ENCODE measurements at places on chromosomes 5 and 9. TPM values are rescaled to one million over a fixed set of nuclear protein-coding genes. Genes with fewer than 3 reads are reported as not detected.

Gene HMHB1
- not detected for total RNA-seq

- no peak for DNase-seq
These were observed 51.1 kb upstream of the CDKN2AIPNL start for GRCh38 chr5:134462761-134463160.

DNA sequence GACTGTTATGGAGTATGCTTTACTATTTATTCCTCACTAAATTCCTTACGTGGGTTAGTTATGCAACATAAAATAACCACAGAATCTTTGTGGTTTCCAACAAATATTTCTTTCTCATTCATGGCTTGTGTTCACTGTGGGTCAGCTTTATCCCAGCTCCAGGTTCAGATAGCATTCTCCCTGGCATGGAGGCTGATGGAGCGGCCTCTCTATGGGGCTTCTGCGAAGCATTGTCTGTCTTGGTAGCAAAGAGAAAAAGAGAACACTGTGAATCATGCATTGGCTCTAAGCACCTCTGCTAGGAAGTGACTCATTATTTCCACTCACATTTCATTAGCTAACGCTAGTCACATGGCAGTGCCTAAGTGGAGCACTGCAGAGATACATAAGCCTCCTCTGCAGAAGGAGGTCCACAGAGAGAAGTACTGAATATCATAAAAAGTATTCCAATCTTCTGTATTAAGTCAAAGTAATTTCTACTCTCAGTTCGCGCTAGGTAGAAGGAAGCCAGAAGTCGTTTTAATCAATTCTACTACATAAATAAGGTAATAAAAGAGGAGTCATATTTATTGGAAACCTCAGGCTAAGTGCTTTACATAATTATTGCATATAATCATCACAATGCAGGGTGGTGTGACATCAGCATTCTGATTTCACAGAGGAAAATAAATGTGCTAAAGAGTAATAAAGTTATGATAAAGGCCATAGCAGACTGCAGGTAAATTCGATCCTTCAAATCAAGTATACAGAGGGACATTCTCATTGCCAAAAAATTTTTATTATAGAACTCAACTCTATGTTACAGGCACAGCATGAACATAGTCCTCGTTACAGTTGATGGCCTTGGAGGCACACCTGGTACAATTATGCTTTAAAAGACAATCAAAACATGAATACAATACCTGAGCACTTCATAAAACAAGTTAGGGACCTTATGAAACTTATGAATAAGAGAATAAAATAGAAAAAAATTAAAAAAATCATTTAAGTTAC is 531.1 kb downstream of the CETN3 start:
- DNase-seq: no peak

- DNase-seq: no peak
These were observed 173.9 kb downstream of the HSPA4 start for GRCh38 chr5:133225671-133226152.

DNA sequence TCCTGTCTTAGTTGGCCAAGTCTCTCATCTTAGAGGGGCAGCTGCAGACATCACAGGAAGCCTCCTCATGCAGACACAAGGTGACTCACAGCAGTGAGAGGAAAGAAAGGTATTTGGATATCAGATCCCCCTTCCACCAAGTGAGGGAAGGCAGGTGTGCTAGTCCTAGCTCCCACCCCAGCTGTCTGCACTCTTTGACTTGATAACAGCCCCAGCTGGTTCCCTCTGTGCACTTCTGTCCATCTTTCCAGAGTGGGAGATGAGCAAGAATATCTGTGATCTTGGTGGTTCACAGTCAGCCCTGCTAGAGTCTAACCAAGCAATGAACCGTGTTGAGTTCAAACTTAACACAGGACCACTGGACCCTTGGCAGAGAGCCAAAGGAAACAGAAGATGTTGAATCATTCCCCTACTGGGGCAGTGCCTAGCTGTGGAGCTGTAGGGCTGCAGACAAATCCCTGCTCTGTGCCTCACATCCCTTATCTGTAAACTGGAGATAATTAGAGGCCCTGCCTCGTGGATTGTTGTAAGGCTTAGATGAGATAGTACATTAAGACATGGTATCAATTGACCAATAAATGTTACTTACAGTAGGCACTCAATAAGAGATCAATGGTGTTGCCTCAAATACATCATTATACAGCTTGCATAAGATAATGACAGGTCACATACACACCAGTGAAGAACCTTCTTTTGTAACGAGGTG is 39.1 kb downstream of the SH3RF2 start:
- DNase-seq: no peak

GRCh38 chr5:52517667-52518066 is 270.0 kb upstream of the ITGA1 start:
- DNase-seq: no peak

- DNase-seq: no peak
These were observed 70.7 kb downstream of the RFK start for GRCh38 chr9:76323490-76323889.

DNA sequence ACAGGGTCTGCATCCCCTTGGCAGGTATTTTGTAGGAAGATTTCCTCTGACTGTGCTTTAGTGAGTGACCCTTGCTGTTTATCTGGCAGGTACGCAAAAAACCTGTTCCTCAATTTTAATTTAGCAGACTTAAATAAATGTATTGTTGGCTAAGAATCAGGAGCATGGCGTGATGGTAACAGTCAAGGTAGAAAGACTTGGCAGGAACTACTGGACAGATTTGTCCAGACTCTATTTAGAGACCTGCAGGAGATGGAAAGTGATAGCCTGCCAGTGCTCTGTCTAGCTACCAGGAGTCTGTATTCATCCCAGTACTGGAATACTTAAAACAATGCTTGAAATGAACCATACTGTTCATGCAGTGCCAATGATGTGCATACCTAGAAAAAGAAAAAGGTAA is 78.8 kb upstream of the MAST4 start:
- no peak for DNase-seq

GRCh38 chr5:178310130-178310865 is 77.7 kb upstream of the PHYKPL start:
- DNase-seq: no peak

GRCh38 chr9:19136129-19136528 is 8.8 kb upstream of the PLIN2 start:
- DNase-seq: no peak

DNA sequence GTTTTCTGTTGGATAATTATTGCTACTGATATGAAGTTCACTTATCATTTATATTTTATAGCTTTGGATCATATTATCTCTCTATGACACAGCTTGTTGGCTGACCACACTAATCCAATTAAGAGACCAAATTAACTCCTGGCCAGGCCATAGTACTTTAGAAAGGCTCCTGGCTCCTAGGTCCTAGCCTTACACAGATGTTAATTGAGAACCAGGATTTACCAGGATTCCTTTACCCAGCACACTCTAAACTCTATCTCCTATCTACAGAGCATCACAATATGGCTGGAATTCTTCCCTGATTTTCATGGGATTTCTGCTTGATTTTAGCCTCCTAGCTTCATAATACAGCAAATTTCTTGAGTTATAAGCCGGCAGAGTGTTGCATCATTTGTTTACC is 80.3 kb downstream of the SLCO6A1 start:
- no peak for DNase-seq

Measured in neural crest cell (in vitro differentiated cells).